T-helper 1 cell (primary cell): ENCODE measurements at places on chromosomes 5 and 9.

GRCh38 chr5:99177796-99178195 lies 249.0 kb upstream of the CHD1 start:
- DNase-seq = no peak

- DNase-seq = no peak
Measured at GRCh38 chr9:107351382-107352045, 68.4 kb downstream of the RAD23B start.

DNA sequence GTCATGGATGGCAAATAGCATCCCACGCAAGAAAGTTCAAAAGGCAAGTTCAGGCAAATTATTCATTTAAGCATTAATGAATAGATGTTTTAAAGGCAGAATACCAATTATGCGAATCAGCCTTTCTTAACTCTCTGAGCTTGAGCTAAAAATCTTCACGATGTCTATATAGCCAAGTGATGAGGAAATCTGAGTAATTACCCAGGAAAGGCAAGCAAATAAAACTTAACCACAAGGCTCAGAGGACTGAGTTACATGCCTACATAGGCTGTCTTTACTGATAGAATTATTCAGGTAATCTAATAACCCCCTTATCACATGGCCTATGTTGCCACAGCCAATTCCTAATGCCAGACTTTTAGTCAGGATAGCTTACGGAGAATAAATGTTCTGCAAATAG lies 120.8 kb upstream of the MTAP start:
- no peak for DNase-seq

GRCh38 chr5:64680289-64680688 lies 10.0 kb upstream of the SHISAL2B start:
- no peak for DNase-seq

- DNase-seq = no peak
Measured at GRCh38 chr5:1830571-1831228, 29.5 kb downstream of the NDUFS6 start.

DNA sequence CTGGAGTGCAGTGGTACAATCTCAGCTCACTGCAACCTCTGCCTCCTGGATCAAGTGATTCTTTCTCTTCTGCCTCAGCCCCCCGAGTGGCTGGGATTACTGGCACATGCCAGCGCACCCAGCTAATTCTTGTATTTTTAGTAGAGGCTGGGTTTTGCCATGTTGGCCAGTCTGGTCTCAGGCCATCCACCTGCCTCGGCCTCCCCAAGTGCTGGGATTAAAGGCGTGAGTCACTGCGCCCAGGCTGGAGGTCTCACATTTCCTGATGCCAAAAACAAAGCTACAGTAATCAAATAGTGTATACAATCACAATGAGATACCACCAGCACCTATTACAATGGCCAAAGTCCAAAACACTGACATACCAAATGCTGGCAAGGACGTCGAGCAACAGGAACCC lies 51.1 kb downstream of the TTLL11 start:
- no peak for DNase-seq

DNA sequence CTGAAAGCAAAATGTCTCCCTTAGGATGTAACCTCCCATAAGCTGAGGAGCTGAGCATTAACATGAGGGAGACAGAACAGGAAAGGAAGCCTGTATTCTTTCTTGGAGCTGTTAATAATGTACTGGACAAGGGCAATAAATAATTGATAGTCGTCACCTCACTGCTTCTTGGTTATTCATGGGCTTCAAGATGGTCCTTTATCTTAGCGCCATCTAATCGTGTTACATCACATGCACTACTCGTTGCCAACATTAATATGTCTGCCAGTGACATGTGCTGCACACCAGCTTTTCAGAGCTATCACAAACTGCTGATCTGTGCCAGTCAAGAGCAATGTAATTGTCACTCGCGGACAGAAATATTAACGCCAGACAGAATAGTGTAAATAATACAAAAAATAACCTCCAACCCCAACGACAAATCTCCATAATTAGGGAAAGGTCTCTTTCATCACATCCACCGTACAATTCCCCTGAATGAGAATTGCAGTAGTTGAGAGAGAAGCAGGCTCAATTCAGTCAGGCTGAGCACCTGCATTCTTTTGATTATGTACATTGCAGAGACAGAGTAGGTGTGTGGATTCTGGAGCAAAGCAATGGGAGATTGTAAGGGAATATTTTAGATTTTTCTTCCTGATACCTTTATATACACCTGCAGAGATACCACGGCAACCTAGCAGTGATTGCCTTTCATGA lies 267.1 kb downstream of the SPATA31D1 start:
- DNase-seq = no peak

DNA sequence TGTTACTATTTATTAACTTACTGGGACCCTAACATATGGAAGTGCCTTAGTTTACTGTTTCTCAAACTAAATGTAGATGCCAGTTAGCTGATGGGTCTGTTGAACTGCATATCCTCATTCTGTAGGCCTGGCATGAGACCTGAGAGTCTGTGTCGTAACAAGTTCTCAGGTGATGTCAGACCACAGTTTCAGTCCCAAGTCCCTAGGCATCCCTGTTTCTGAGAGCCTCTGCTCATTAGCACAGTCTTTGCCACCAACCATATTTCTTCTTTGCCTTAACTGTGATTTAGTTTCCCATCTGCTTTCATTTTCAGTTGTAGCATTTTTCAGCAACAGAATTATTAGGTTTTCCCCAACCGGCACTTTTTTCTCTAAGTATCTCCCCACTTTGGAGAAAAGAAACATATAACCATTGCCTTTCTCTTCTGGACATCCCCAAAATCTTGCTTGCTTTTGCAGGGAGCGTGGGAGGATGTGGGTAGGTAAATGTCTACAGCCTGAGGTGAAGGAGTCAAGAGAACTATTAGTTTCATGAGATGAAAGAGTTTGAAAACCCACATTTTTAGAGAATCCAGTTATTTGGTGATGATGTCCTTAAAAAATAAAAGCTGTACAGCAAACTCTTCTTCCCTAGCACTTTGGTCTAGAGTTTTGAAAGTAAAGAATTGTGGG lies 74.6 kb downstream of the NUDT12 start:
- DNase-seq = no peak

GRCh38 chr9:136099542-136099941 lies 4.5 kb upstream of the NACC2 start:
- DNase-seq = no peak

- DNase-seq = no peak
Measured at GRCh38 chr5:59037941-59038797, 455.3 kb downstream of the RAB3C start.

DNA sequence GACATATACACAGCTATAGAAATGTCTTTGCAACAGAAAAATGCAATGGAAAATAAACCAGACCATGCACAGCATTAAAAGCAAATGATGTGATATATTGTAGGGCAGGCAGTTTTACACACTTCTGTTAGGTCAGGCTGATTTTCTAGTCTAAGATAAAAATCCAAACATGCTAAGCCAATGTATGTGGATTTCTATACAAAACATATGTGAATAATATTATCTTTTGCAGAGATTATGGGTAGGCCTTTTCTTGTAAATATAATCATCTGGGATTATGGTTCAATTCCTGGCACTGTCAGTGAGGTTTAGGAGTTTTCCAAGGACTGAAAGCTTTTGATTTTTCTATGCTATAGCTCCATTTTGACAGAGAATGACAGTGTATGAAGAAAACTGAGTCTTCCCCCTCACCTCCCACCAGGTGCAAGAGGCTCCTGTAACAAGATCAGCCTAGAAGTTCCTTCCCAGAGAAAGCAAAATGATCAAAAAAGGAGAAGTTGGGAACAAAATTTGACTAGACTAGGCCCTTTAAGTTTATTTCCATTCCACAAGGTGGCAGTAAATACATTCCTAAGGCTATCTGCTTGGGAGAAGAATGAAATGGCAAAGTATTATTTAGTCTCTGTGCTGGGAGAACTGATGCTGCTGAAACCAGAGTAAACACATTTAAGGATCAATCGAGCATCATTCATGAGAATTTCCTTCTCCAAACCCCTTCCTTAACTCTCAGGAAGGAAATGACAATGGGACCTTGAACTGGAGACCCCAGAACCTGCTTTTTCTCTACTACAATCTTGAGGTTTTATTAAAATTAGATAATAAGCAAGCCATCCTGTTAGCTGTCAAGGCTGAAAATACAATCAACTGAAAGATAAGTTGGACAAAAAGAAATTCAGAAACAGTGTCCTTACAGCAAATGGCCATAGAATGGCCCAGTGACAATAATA lies 133.0 kb upstream of the TUT7 start:
- DNase-seq = no peak

DNA sequence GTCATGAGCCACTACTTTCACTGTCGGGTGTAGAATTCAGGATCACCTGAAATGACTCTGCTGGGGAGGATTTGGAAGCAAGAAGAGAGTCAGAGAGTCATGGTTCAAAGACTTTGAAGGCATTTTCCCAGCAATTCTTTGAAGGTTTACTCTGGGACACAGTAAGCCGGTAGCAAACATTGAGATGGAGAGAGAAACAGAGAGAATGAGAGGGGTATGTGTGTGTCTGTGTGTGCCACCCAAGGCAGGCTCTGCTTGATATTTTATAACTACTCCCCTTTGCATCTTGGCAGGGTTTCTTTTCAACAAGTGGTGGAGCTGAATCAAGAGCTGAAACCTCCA lies 89.8 kb downstream of the ANKRD55 start:
- DNase-seq = no peak

DNA sequence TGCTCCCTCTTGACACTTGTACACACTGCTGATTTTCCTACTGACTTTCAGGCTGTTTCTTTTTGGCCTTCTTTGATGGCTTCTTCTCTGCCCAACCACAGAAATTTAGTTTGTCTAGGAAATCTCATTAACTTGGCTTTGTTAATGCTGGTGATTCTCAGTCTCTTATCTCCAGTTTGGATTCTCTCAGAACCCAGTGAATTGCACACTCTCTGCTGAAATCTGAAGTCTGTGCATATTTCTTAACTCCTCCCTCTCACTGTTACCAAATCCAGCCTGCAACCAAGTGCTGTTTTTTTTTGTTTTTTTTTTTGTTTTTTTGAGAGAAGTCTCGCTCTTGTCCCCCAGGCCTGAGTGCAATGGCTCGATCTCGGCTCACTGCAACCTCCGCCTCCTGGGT lies 117.2 kb downstream of the CDC42SE2 start:
- no peak for DNase-seq

DNA sequence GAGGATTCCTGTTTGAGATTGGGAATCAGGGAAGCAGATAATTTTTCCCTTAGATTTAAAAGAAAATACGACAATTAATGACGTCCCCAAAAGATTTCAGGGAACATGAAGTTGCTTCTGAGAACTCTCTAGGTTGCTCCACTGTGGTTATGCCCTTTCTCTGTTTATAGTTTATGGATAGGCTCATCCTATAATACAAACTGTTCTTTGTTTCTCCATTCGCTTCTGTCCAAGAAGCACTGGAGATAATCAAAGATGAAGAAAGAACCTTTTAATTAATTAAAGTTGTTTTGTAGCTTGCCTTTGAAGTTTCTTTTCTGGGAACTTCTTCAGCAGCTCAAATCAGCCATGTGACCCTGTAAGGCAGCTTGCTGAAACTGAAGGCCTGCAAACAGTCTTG lies 87.5 kb downstream of the CHSY3 start:
- no peak for DNase-seq

DNA sequence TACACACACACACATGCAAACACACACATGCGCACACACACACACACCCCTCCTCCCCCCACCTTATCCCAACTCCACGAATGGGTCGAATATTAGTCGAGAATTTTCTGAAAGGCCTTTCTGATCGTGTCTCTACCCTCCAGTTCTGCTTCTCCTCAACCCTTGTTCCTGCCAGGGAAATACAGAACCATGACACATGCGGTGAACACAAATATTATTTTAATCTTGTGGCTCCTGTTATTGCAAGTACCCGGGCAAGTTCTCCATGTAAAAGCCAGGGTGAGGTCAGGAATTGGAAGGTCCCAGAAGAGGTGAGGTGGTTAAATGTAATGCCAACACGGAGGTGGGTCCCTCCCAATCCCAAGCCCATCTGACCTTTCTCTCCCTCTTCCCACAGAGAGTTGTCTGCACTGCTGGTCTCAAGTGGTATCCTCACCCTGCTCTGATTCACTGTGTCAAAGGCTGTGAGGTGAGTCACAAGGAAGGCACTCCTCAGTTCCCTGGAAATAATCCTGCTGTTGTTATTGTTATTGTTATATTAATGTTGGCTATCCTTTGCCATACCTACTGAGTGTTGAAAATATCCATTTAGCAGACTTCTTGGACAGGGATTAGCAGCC lies 223.7 kb downstream of the PAPPA start:
- DNase-seq = no peak

- no peak for DNase-seq
Measured at GRCh38 chr9:8309258-8309657, 509.7 kb upstream of the DMAC1 start.

GRCh38 chr5:160514191-160514590 lies 92.5 kb downstream of the PTTG1 start:
- DNase-seq = no peak

DNA sequence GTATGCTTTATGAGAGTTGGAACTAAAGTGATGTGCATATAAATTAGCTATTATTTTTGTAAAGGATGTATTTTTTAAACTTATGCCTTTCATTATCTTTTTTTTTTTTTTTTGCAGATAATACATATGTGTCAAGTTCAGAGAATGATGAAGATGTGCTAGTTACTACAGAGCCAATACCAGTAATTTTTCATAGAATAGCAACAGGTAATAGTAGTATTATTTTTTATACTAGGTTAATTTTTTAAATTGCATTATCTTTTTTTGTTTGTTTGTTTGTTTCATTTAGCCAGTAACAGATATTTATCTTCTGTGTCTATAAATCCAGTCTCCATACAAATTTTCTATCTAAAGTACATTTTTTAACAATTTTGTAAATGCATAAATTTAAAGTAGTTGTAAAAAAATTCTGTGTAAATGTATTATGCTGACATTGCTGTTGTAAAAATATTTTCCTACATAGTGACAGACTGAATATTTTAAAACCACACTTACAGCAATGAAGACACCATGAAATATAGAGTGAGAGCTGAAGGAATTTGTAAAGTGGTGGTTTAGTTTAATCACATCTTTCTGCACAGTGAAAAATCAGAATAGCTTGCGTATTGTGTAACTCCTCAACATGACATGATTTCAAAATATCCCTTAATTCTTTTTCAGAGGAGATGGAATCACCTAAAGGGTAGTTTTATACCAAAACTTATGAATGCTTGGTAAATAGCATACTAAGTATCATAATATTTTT lies 93.3 kb downstream of the PARP8 start:
- no peak for DNase-seq

- peak; percentile 18 for DNase-seq
Measured at GRCh38 chr9:21060919-21061561, 16.7 kb downstream of the IFNB1 start.

DNA sequence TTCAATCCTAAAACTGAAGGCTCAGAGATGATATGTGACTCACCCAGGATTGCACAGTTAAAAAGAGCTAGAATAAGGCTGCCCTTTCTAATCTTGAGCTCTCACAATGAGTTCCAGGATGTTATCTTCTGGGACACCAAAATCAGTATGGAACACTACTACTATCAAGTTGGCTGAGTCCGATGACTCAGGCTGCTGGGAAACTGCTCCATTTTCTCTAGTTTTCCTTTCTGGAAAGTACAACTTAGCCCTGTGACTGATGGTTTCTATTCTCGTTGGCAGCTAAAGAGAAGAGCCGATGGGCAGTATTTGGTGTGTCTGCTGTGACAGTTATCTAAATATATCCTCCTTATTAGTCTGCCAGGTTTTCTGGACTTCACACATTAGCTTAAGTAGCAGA lies 37.9 kb upstream of the DPYSL3 start:
- DNase-seq = no peak
